Hepatocyte (in vitro differentiated cells): ENCODE measurements at places on chromosomes 2 and 18. TPM values are rescaled to one million over a fixed set of nuclear protein-coding genes. Genes with fewer than 3 reads are reported as not detected.

Gene CAB39
- polyA plus RNA-seq: 37.2 and 38.5 TPM in 2 replicates

- H3K36me3 ChIP-seq: no peaks in the 10 kb centered on the region
- no peak for DNase-seq
- H3K27ac ChIP-seq: no peak overlapping the region
- no peak overlapping the region for H3K4me3 ChIP-seq
Measured at GRCh38 chr2:200095436-200095835, 140.1 kb downstream of the MAIP1 start.

DNA sequence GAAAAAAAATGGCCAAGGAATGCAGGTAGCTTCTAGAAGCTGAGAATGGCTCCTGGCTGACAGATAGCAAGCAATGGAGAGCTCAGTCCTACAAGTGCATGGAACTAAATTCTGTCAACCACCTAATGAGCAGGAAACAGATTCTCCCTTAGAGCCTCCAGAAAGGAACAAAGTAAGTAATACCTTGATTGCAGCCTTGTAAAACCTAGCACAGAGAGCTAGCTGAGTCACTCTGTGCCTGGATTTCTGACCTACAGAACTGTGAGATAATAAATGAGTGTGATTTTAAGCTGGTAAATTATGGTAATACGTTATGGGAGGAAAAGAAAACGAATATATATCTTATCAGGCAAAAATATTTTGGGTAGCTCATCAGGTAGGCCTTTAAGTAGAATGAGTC is 7.4 kb upstream of the LNPK start:
- H3K36me3 ChIP-seq: no peaks in the 10 kb centered on the region
- no peak for DNase-seq
- H3K27ac ChIP-seq: no peak overlapping the region
- no peaks in the 10 kb centered on the region for H3K27me3 ChIP-seq
- no peak overlapping the region for H3K4me3 ChIP-seq
- H3K4me1 ChIP-seq: no peaks in the 10 kb centered on the region

- H3K36me3 ChIP-seq: no peaks in the 10 kb centered on the region
- no peak overlapping the region for H3K4me3 ChIP-seq
- no peak for DNase-seq
- H3K27ac ChIP-seq: no peak overlapping the region
- H3K4me1 ChIP-seq: no peaks in the 10 kb centered on the region
Measured at GRCh38 chr2:56231361-56231760, 47.6 kb downstream of the CCDC85A start.
